ENCODE measurements at places on chromosomes 5 and 9. TPM values are rescaled to one million over a fixed set of nuclear protein-coding genes. Genes with fewer than 3 reads are reported as not detected.

The ARSB gene
- total RNA-seq = 21.1 TPM

The FGD3 gene
- not detected for total RNA-seq

GRCh38 chr5:8726383-8727036 is 819.4 kb downstream of the SEMA5A start:
- peak; percentile 27 for DNase-seq

- DNase-seq = no peak
Measured at GRCh38 chr9:96719921-96720320, 58.0 kb downstream of the ZNF510 start.

- DNase-seq = no peak
Measured at GRCh38 chr9:131656356-131657036, 83.4 kb downstream of the RAPGEF1 start.

DNA sequence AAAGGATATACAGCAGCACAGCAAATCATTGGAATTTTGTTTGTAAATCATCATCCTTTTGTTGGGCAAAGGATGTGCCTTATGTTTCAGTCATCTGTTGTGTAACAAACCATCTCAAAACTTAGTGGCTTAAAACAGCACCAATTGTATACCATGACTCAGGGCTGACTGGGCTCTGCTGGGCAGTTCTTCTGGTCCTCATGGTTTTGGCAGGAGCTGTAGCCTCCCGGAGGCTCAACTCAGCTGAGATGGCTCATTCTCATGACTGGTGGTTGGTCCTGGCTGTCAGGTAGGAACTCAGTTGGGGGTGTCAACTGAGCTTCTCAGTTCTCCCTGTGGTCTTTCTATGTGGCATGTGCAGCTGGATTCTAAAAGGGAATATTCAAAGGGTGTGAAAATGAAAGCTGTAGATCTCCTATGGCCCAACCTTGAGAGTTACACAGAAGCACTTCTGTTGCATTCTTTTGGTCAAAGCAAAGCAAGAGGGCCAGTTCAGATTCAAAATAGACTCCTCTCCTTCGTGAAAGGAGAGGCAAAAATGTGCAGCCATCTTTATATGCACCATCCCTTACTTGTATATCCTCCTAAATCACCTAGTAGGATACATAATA is 39.1 kb upstream of the CPEB4 start:
- DNase-seq = peak; percentile 15

GRCh38 chr9:133737071-133737773 is 930 bp downstream of the SARDH start:
- DNase-seq = no peak

All from LHCN-M2 (cell line).